ENCODE measurements at places on chromosomes 16 and 17. TPM values are rescaled to one million over a fixed set of nuclear protein-coding genes. Genes with fewer than 3 reads are reported as not detected.

Gene KRT36
- under 0.01 TPM for total RNA-seq

Gene DHRS7C
- total RNA-seq: not detected

Gene PLD6
- total RNA-seq: 4.0 TPM

Gene DPEP1
- not detected for total RNA-seq

Gene MRTFB
- 11.3 TPM for total RNA-seq

Gene HOXB3
- total RNA-seq: not detected

Gene ST6GALNAC2
- total RNA-seq: 64.4 TPM

Gene CCL4
- not detected for total RNA-seq

Gene ADCY7
- total RNA-seq: 29.2 TPM

Gene RSKR
- 6.6 TPM for total RNA-seq
